ENCODE measurements at places on chromosomes 3 and 15.

DNA sequence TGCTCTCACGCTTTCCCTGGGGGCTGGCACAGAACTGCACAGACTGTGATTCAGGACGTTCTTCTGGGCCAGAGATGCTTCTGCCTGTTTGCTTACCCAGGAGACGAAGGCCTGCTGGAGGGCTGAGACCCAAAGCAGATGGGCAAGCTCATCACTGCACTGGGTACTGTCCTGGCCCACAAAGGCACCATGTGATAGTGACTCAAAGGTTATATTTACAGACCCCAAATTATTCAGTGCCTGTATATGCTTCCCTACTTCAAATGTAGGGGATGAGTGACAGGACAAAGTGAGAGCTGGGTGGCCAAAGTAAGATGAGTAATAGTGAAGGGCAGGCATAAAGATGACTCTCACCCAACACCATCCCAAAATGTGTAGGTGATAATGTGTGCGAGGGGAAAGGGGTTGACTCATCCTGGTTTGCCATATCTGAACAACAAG, 127.4 kb downstream of the WDR76 start:
- DNase-seq, result no peak

DNA sequence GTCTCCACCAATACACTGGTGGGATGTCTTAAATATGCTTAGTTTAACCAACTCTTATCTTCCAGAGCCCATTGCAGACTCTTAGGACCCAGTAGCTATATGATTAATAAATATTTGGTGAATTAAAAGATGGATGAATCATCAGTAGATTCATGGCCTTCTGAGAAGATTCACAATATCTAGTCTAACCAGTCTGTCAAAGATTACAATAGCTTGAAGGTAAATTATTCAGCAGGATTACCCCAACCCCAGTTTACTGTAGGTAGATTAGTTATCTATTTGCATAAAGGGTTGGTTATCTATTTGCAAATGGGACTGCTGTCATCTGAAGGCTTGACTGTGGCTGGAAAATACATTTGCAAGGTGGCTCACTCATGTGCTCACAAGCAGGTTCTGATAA, 239.4 kb upstream of the THRB start:
- no peak for DNase-seq

DNA sequence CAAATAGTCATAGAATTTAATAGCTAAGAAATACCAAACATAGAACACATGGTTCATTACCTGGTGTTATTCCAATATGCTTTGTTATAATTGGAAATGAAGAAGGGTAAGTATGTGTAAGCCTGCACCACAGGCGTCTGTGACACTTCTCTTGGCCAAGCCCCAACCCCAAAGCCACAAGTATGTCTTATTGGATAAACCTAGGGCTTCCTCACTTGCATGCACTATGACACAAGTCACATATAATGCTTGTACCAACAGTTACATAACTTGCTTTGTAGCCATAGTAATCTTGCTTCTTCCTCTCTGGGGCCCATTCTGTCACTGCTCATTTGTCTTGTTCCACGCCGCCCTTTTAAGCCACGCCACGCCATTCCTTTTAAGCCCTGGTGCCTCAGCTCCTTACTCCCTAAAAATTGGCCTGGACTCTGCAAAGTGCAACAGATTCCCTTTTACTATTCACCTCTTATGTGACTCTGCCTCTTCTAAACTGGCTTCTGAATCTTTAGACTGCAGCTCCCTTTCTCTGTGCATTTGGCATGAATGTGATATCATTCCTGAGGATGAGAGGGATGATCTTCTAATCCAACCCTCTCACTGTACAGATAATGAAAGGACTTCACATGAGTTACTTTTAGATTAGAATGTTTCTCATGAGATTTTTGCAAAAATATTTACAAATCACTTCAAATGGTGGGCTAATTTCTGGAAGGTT, 48.1 kb upstream of the EPHA3 start:
- peak; percentile 78 for DNase-seq

GRCh38 chr3:2940062-2940461, 170.1 kb downstream of the IL5RA start:
- no peak for DNase-seq

DNA sequence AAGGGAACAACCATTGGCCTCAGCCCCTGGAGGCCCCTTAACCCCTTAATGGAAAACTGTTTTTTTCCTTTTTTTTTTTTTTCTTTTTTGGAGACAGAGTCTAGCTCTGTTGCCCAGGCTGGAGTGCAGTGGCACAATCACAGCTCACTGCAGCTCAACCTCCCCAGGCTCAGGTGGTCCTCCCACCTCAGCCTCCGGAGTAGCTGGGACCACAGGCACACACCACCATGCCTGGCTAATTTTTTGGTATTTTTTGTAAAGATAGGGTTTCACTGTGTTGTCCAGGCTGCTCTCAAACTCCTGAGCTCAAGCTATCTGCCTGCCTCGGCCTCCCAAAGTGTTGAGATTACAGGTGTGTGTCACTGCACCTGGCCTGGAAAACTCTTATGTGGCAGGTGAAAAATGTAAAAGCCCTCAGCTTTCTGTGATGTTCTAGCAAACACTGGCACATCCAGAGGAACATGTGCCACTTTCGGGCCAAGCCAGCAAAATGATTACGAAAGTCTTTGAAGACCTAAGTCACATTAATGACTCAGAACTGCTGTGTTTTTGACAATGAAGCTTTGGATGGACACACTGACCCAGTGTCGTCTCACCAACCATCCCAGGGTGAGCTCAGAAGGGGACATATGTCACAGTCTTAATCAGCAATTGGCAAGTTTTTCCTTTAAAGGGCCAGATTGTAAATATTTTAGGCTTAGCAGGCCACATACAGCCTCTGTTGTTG, 189.3 kb upstream of the TPM1 start:
- DNase-seq, result peak; percentile 16

- peak; percentile 30 for DNase-seq
Measured at GRCh38 chr15:29570121-29570947, 251.9 kb downstream of the TJP1 start.

GRCh38 chr3:150036780-150037179, 66.1 kb upstream of the PFN2 start:
- no peak for DNase-seq

GRCh38 chr15:82952158-82953081, at the start of gene HOMER2:
Gene HOMER2, minus strand, starts transcription at chr15:82952720. Its CDS starts 185 bp downstream, at chr15:82952535.
- DNase-seq, result peak; percentile 82

Measured in GM03348 (cell line).